Fibroblast of the aortic adventitia (primary cell): ENCODE measurements at places on chromosomes 3 and 15. TPM values are rescaled to one million over a fixed set of nuclear protein-coding genes. Genes with fewer than 3 reads are reported as not detected.
A peak's percentile ranks its signal among the peaks of the same experiment; 100 is the strongest.

Gene SH3GL3
- total RNA-seq, result 0.09 and 2.1 TPM in 2 replicates

DNA sequence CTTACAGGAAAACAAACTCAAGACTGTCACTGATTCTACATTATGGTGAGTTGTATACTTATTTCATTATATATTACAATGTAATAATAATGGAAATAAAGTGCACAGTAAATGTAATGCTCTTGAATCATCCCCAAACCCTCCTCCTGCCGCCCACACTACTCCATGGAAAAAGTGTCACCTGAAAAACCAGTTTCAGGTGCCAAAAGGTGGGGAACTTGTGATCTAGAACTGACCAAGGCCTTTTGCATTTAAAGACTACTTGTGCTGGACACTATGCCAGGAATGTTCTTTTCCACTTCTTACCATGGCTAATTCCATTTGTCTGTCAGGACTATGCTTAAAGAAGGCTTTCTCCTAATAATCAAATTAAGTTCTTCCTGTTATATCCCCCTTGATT is 32.3 kb downstream of the ROBO2 start:
- no peak for DNase-seq

Gene SAMMSON
- total RNA-seq, result not detected in 2 replicates

DNA sequence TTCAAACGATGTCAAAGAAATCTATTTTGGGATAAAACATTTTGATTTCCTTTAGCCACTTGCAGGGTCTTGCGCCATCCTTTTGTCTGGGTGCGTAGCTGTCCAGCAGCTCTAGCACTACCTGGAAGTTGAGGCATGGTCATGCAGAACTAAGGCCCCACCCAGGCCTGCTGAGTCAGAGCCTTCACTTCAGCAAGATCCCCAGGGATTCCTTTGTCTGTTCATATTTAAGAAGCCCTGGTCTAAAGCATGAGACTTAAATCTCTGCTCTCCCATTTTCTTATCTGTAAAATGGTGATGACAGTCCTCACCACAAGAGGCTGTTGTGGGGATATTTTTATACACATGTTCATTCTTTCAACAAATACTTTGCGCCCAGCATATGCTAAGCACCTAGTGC is 99.0 kb upstream of the CTDSPL start:
- DNase-seq, result peak; percentile 68

Gene GOLGA6D
- not detected in 2 replicates for total RNA-seq

GRCh38 chr15:92068121-92068520 is 214.6 kb downstream of the SLCO3A1 start:
- no peak for DNase-seq

DNA sequence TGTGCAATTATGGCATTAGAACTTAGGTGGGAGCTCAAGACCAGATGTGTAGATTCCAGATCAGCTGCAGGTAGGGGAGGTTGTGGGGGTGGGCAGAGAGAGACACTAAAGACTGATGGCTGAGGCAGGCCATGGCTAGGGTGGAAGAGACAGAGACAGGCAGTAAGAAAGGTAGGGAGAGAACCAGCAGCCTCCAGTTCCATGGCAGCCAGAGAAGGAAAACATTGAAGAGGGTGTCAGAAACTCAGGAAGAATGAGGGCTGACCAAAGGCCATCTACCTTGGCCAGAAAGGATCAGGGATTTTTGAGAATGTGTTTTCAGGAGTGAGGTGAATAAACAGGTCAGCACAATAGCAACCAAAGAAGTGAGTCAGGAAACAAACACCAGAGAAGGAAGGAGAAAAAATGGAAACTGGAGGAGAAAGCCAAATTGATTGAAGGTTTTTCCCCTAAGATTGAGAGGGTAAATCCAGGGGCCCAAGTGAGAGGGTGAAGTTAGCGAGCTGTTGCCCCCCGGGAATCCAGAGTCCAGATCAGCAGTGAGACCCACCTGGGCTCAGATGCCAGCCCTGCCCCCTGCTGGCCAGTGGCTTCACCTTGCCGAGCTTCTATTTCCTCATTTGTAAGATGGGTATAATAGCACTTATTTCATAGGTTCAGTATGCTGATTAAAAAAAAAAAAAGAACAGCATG is 41.0 kb downstream of the ABHD2 start:
- DNase-seq, result peak; percentile 46

Gene ZNF385D
- 0.57 and 11.5 TPM in 2 replicates for total RNA-seq

- DNase-seq, result no peak
Observed at GRCh38 chr3:102248981-102249705, 185.7 kb upstream of the ZPLD1 start.

GRCh38 chr3:139808201-139808600 is 126.8 kb upstream of the CLSTN2 start:
- no peak for DNase-seq

Gene CDAN1
- 4.1 and 8.7 TPM in 2 replicates for total RNA-seq

Gene KNL1
- total RNA-seq, result 1.3 and 35.9 TPM in 2 replicates

Gene FEZF2
- not detected in 2 replicates for total RNA-seq

- no peak for DNase-seq
Observed at GRCh38 chr3:56347219-56347871, 120.9 kb downstream of the ERC2 start.

DNA sequence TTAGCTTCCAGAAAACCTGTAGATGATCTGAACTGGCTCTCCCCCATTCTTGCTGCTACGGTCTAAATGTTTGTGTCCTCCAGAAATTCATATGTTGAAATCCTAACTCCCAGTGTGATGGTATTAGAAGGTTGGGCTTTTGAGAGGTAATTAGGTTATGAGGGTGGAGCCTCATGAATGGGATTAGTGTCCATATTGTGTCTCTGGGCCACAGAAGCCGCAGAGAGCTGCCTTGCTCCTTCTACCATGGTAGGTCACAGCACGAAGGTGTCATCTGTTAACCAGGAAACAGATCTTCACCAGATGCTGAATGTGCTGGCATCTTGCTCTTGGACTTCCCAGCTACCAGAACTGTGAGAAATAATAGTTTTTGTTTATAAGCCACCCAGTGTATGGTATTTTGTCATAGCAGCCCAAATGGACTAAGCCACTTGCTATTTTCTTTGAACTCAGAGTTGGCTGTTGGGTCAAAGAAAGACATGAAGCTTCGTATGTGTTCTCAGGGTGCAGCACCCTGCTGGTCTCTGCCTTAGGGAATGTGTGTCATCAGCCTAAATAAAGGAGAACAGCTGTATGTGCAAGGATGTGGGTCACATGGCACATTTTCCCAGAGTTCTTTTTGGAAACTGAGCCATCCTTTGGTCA is 317.5 kb upstream of the SLCO3A1 start:
- no peak for DNase-seq

Gene ITIH1
- total RNA-seq, result 1.3 TPM in 1 of 2 replicates, not detected in the other
